ENCODE measurements at places on chromosomes 5 and 9.

- DNase-seq, result no peak
Measured at GRCh38 chr9:116387934-116388698, 234.5 kb downstream of the PAPPA start.

- DNase-seq, result peak; percentile 84
Measured at GRCh38 chr5:51383131-51384121, at the start of gene ISL1. Gene ISL1 (plus strand): TSS chr5:51383448. CDS start chr5:51383672, 224 bp downstream.

GRCh38 chr5:124957063-124957462, 210.6 kb upstream of the ZNF608 start:
- DNase-seq, result no peak

- DNase-seq, result peak; percentile 25
Measured at GRCh38 chr5:113263545-113263944, 171.2 kb downstream of the TSSK1B start.

DNA sequence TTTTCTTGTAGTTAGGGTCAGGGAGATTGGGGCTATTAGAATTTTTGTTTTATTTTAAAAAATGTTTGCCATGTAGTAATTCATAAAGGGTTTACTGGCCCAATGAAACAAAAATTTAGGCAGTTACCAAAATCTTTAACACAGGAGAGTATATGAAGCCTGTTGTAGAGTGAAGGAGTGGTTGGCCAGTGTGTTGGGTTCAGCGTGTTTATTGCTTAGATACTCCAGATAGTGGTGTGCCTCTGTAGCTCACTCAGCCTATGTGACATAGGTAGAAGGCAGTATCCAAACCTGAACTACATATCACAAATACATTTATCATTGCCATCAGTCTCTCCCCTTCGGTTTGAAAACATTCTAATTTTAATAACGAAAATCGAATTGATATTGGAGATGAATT, 1.2 kb downstream of the TEK start:
- DNase-seq, result no peak

- no peak for DNase-seq
Measured at GRCh38 chr5:69261034-69261433, 26.3 kb downstream of the CDK7 start.

- no peak for DNase-seq
Measured at GRCh38 chr5:118461436-118461835, 526.9 kb downstream of the DTWD2 start.

GRCh38 chr5:154374264-154374663, 71.5 kb upstream of the SAP30L start:
- DNase-seq, result no peak

DNA sequence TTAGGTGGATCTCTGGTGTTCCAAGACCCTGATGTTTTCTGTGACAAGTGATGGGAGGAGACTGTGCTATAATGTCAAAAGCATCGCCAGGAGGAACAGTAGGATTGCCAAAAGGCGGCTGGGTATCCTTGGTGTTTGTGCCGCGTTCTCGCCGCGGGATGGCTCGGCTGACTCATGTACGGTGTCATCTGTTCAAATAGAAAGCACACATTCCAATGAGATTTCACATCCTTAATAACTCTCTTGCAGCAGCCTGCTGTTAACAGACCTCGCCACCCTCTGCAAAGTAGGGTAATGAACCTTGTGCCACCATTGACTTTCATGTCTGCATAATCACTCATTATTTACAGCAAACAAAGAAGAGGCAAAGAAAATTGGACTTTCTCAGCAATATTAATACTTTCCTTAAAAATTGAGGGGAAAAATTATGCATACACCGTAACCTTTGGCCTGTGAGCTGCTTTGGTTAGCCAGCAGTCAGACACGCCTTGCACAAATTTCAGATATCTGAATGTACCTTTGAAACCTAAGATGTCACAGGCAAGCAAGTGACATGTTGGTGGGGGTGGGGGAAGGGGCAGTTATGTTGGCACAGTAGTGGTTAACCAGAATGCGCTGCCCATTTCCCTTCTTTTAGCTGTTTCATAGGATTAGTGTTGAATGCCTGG, 289.4 kb downstream of the EFNA5 start:
- DNase-seq, result no peak

DNA sequence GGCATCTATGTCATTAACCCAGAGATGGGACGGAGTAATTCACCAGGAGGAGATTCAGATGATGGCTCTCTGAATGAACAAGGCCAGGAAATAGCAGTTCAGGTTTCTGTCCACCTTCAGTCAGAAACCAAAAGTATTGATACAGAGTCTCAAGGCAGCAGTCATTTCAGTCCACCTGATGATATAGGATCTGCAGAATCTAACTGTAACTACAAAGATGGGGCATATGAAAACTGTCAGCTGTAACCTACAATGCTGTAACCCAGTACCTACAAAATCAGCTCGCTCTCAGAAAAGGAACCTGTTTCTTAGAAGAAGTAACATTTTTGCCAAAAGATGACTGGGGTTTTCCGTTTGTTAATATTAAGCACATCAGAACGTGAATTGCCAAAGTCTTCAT, 14.7 kb downstream of the MFAP3 start:
- DNase-seq, result no peak

DNA sequence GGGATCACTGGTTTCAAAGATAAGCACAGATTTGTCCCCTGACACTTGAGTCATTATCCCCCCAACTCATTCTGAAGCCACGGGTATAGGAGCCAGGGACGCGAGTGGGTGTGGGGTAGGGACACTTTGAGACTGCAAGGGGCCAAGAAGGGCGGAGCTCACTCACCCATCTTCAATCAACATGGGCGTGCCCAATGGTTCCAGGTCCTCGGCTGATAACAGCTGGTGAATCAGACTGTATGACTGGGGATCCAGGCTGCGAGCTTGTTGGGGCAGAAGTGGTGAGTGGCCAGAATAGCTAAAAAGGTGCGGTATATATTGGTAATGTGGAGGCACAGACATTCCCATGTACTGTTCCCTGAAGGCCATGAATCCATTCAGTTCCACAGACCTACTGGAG, 30.7 kb upstream of the NR5A1 start:
- no peak for DNase-seq

DNA sequence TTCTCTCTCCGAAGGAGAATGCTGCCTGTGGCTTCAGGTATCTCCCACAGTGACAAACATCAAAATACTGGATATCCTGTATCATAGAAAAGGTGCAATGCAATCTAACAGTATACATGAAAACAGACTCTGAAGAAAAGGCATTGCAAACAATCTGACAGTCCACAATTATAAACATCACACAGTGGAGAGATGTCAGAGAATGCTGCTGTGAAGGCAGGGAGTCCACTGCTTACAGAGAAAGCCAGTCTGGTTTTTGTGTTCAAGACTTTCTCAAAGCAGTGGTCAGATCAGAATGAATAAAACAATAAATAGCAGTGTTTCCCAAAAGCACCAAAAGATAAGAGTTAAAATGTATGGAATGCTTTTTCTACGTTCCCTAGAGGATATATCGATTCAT, 28.7 kb downstream of the TTC23L start:
- no peak for DNase-seq

GRCh38 chr5:80082731-80083100, 47.6 kb downstream of the THBS4 start:
- peak; percentile 72 for DNase-seq
